M059J (cell line): ENCODE measurements at places on chromosomes 13 and 19.
A peak's percentile ranks its signal among the peaks of the same experiment; 100 is the strongest.

GRCh38 chr19:50204811-50205675 lies 1.6 kb downstream of the MYH14 start:
- no peak for DNase-seq

- DNase-seq: no peak
Measured at GRCh38 chr13:56039992-56040391, 1100.7 kb upstream of the PRR20A start.

GRCh38 chr19:15252398-15253018 lies 20.3 kb upstream of the EPHX3 start:
- DNase-seq: peak; percentile 78

GRCh38 chr19:38547421-38547820 lies 70.3 kb downstream of the MAP4K1 start:
- DNase-seq: no peak

DNA sequence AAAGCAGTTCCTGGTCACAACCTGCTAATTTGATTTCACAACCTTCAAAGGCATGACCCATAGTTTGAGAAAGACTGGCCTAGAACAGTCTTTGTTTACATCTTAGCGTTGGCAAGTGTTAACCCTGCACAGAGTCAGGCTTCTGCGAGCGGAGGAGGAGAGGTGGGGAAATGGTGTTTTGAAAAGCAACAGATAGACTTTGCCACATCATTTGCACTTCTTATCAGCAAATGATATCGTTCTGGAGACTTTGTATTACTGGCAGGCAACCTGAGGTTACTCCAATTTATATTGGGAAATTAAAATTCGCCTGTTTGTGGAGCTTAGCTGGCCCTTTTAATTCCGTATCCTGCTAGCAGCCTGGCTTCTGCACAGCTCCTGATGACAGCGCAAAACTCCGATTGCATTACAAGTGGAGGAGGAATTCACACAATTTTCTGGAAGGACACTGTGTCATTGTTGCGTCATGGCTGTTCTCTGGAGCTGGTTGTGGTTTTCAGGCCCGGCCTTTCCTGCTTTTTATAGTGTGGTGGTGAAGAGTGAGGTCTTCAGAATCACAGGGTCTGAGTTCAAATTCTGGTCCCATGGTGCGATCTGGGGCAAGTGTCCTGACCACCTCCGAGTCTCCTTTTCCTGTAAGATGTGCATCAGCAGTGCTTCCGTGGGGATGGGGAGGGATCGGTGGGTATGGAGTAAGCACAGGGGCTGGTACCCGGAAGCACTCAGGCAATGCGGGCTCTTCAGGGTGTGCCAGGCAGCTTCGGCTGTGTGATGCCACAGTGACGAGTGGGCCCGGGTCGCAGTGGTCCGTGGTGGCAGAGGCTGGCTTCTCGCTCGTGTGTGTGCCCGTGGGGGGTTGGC lies 49.1 kb upstream of the EHD2 start:
- peak; percentile 98 for DNase-seq

- DNase-seq: no peak
Measured at GRCh38 chr13:89363144-89363543, 1692.0 kb downstream of the SLITRK5 start.

- no peak for DNase-seq
Measured at GRCh38 chr19:45497791-45498190, 452 bp upstream of the PPM1N start.

- DNase-seq: no peak
Measured at GRCh38 chr19:2850256-2850925, 9.1 kb downstream of the ZNF555 start.
